Activated T-helper 17 cell treated with anti-CD3 and anti-CD28 coated beads, Interleukin-2, amount 50 U/mL, for 72 hours (primary cell): ENCODE measurements at places on chromosomes 3 and 15.

GRCh38 chr3:37935756-37936666 is 54.6 kb upstream of the VILL start:
- no peak for ATAC-seq

DNA sequence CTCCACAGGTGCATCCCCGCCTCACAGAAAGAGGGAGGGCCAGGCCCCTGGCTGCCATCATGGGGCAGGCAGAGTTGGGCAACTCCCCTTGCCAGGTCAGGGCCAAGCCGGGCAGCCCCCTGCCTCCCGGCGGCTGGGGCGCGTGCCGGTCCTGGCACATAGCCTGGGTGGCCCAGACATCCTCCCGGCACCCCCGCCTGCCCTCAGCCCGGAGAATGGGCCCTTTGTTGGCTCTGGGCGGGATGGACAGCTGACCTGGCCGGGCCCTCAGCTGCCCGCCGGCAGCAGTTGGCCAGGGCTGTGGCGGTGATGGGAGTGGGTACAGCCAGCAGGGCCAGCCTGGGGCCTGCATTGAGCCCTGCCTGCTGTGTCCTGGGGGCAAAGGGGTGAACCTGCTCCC is 16.5 kb downstream of the PLXNA1 start:
- ATAC-seq: no peak

DNA sequence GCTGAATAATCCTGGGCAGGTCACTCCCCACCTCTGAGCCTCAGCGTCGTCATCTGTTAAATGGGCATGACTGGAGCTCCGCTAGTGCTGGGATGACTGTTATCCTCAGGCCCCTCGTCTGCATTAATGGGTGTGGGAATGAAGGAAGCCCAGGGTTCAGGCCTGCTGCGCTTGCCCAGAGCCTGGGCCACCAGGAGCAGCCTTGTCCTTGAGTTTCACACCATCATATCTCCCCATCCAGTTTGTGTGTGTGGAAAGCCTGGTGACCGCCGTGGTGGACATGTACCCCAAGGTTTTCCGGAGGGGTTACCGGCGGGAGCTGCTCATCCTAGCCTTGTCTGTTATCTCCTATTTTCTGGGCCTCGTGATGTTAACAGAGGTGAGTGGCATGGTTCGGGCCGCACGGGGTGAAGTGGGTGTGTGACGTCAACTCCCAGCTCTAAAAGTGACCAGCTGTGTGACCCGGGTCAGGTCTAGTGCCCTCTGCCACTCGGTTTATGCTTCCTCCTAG is 63.5 kb upstream of the SLC6A1 start:
- ATAC-seq: no peak

DNA sequence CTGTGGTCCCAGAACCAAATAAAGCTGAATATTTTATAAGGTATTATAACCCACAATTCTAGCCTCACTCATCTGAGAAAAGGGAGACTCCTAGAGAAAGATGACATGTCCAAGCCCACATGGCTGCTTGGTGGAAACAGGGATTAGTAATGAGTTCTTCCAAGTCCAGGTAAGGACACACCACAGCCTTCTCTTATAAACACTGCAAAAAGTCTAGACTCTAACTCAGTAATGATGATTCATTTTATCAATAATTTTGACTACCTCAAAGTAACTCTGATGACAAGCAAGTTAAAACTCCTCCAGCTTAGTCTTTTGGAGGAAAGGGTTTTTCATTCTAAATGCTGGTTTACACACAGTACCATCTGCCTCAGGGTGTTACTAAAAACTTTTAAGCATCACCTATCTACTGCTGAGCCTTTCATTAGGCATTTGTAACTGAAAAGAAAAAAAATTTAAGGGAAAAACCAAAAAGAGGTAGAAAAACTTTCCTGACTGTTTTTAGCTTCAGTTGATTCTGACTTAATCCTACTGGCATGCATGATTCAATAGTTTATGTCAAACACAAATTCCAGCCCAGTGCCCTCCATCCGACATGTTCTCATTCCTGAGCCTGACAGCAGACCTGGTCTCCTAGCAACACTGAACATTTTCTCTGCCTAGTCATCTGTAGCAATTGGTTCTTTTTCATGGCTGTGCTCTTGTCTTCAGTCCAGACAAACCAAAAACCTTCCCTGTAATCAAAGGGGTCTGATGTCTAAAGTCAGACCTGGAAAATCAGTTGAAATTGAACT is 43.9 kb downstream of the P3H2 start:
- no peak for ATAC-seq

DNA sequence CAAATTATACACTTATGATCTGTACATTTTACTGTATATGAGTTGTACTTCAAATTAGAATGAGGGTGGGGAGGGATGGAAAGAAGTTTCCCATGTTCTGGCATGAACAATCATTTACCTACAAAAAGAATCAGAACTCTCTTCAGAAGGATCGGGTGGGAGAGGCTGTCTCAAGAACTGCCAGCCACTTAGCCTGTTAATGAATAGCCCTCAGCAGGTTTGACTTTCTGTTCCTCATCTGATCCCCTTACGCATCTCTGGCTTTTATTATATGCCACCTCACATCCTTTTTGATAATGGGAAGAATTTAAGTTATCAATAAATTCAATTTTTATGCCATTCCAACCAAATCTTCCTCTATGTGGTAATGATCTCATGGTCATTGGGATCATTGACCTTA is 168.3 kb upstream of the TGFBR2 start:
- no peak for ATAC-seq

GRCh38 chr3:187079090-187080022 is 59.9 kb downstream of the RPL39L start:
- no peak for ATAC-seq

GRCh38 chr3:124966521-124967445 is 32.2 kb upstream of the MUC13 start:
- no peak for ATAC-seq

DNA sequence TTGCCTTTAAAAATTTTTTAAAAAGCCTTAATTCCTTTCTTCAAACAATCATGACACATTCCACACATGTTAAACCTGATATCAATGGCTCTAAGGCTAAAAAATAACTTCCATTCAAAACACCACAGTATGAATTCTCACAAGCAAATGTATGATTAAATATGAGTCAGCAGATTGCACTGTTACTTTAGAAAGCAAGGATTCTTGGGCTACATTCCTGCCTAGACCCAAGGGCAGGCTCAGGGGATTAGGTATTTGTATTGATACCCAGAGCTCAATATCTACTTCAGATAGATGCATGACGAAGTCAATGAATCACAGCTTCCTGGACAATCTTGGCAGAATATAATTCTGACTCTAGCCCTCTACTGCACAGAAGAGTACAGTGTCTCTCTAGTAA is 65.7 kb downstream of the RARB start:
- ATAC-seq: no peak

- no peak for ATAC-seq
These were observed 10.4 kb upstream of the BRPF1 start for GRCh38 chr3:9721015-9721699.

- ATAC-seq: no peak
These were observed 355.3 kb upstream of the RORA start for GRCh38 chr15:61584410-61584809.

- ATAC-seq: no peak
These were observed 6.1 kb upstream of the CMTM6 start for GRCh38 chr3:32508711-32509110.

DNA sequence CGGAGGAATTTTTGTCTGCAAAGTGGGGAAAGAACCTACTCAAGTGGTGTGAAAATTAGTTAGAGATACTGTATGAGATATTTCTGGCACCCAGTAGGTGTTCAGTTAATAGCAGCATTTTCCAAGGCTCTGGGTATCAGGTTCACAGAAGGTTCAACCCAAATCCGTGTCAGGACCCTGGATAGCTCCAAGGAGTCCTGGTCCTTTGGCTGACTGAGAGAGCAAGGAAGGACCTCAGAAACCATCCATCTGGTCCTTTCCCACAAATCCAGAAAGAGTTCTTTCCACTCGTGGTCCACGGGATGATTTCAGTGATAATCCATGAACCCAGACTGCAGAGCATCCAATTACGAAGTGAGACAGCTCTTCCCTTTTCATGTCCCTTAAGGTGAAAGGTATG is 51.4 kb downstream of the SLC6A11 start:
- ATAC-seq: no peak

DNA sequence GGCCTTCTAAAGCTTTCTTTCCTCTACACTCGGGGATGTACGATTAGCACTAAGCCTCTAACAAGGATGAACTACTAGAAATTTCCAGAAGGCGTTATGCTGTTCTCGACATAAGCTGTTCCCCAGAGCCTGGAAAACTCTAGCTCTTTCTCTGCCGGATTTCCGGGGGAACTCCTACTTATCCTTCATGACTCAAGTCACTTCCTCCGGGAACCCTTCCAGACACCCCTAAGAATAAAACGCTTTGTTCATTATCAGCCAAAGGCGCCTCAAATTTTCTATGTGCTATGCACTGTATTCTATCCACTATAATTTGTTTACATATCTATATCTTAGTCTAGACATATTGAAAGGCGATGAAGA is 455 bp upstream of the SNAP23 start:
- ATAC-seq: no peak

- ATAC-seq: no peak
These were observed 10.7 kb downstream of the GORASP1 start for GRCh38 chr3:39096775-39097174.

- no peak for ATAC-seq
These were observed 49.5 kb upstream of the STXBP5L start for GRCh38 chr3:120858521-120858920.

DNA sequence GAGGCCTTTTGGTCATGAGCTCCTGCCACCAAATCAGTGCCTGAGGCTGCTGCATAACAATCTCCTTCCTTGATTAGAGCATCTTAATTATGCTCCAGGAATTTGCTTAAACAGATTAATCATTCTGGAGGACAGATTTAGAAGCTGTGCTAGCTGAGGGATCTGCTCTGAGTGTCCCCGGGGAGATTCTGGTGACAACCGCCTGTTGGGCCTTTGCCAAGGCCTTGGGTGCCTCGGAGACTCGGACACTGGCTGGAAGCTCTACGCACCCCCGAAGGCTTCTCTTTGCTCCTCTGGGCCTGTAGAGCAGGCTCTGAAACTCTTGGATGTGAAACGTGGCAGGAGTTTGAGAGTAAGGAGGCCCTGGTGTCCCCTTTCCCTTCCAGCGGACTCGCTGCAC is 264.1 kb downstream of the CD47 start:
- ATAC-seq: no peak

- ATAC-seq: no peak
These were observed 159.8 kb downstream of the B3GALNT1 start for GRCh38 chr3:160945336-160945735.

GRCh38 chr15:59166166-59166565 is 40.5 kb upstream of the LDHAL6B start:
- ATAC-seq: no peak

GRCh38 chr15:50218291-50218690 is 36.3 kb downstream of the SLC27A2 start:
- ATAC-seq: no peak

GRCh38 chr15:98830034-98830634 is 177.5 kb downstream of the PGPEP1L start:
- no peak for ATAC-seq

DNA sequence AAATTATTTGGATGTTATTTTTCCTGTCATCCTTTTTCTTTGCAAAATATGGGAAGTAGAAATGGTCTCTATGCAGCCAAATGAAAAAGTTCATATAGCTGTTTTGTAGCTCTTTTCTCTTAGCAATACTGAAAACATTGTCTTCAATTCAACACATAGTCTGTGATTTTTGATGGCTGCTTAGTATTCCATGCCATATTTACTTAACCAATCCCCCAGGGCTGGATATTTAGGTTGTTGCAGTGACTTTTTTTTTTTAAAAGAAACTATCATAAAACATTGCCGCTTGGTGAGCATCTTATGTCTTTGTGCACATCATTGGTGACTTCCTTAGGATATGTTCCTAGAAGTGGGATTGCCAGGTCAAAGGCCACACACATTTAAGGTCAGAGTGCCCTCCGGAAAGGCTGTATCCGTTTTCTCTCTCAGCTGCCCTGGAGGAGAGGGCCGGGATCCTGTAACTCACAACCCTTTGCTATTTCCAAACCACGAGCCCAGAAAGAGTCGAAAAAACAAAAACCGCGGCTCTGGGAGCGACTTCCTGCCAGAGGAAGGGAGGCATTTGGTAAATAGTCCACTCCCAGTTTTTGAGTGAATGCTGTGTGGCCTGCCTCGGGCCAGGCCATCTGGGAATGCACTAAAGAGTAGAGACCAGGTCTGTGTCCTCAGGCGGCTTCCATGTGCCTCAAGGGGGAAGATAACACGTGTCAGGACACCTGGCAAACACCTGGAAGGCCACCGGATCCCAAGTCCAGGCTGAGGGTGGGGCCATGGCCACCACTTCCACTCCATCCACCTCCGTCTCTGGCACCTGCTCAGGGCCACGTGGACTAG is 41.9 kb downstream of the SMAD6 start:
- no peak for ATAC-seq

GRCh38 chr3:173301647-173302046 is 95.9 kb upstream of the NLGN1 start:
- ATAC-seq: no peak

- ATAC-seq: no peak
These were observed 31.6 kb downstream of the SHOX2 start for GRCh38 chr3:158074591-158074990.

GRCh38 chr15:73602992-73603391 is 30.2 kb downstream of the NPTN start:
- ATAC-seq: no peak

DNA sequence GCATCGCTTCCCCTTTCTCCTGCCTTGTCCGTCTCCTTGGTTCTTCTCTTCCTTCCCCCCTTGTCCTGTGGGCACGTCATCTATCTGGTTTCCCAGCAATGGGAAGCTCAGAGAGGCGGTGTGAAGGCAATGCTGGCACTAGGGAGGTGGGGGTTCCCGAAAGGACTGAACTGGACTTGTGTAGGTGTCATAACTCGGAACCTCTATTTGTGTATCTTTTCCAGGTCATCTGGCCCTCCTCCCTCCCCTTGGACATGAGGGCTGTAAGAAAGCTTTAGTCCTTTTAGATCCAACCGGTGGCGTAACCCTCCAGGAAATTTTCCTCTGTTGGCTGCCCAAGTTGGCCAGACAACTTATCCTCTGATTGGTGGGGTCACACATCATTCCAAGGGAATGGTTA is 231.5 kb upstream of the TLE3 start:
- ATAC-seq: no peak

- ATAC-seq: no peak
These were observed 442.7 kb upstream of the NR2F2 start for GRCh38 chr15:95887666-95888390.

DNA sequence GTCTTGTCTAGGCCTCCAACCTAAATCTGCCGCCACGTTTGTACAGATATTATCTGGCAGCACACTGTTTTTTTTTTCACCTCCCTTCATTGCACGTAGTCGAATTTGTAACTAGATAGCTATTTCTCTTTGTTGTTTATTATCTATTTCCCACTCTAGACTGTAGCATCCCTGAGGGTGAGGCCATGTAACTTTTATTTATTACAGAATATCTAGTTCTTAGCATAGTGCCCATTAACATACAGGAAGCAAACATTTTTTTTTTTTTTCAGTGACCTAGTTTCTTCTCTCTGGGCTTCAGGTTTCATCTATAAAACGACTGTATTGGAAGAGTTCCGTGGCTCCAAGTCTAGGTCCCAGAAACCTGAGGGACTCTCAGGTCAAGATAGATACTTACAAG is 354.3 kb downstream of the FGF12 start:
- no peak for ATAC-seq

GRCh38 chr15:38349251-38349650 is 96.6 kb downstream of the SPRED1 start:
- ATAC-seq: no peak
